ENCODE measurements at places on chromosomes 16 and 17.

GRCh38 chr17:78804777-78805176 is 22.7 kb upstream of the CYTH1 start:
- DNase-seq = no peak

DNA sequence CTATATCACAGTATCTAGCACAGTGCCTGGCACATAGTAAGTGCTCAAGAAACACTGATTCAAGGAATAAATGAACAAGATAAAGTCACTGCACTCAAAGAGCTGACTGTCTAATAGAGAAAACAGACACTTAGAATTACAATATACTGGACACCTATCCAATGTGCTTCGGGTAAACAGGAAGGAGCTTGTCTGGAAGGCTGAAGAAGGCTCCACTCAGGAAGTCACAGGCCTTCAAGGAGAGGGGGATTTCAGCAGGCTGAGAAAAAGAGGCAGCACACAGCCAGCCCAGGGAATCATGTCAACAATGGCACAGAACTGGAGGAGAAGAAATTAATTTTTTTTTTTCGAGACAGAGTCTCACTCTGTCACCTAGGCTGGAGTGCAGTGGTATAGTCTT is 9.7 kb upstream of the IL4R start:
- DNase-seq = no peak

DNA sequence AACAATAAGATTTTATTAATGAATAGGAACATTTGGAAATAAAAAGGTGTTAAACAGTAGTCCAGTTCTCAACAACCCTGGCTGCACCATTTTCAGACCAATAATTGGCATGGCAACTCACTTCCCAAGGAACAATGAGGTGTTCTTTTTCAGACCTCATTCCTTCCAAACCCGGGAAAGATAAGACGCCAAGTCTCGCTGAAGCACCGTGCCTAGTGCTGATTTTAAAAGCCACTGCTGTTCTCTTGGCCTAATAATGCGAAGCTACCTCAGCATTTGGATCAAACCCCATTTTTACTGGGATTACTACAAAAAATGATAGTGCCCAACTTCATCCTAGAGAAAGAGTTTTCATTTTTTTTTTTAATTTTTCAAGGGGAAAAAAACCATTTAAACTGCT is 75.2 kb upstream of the NOL11 start:
- no peak for DNase-seq

GRCh38 chr16:49280841-49281371 is 732 bp downstream of the CBLN1 start:
- no peak for DNase-seq

- no peak for DNase-seq
Observed at GRCh38 chr17:15012351-15012980, 252.7 kb downstream of the PMP22 start.

- no peak for DNase-seq
Observed at GRCh38 chr17:56876766-56877179, 37.1 kb downstream of the TRIM25 start.

- no peak for DNase-seq
Observed at GRCh38 chr16:64933885-64934284, 188.0 kb downstream of the CDH11 start.

DNA sequence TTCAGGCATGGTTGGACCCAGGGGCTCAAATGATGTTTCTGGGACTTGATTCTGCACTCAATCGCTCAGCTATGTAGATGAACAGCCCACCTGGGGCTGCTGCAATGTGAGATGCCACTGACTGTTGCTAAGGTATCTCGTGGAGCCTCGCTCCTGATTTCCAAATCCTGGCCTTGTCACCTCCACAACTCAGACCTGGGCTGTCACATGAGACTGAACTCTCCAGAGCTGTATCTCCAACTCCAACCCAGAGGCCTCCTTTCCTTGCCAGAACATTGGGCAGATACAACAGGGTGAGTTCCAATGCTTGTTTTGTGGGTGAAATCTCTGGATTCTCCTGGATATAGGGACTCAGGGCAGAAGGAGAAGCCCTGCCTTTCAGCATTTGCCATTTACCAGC is 79.5 kb downstream of the GNAO1 start:
- no peak for DNase-seq

DNA sequence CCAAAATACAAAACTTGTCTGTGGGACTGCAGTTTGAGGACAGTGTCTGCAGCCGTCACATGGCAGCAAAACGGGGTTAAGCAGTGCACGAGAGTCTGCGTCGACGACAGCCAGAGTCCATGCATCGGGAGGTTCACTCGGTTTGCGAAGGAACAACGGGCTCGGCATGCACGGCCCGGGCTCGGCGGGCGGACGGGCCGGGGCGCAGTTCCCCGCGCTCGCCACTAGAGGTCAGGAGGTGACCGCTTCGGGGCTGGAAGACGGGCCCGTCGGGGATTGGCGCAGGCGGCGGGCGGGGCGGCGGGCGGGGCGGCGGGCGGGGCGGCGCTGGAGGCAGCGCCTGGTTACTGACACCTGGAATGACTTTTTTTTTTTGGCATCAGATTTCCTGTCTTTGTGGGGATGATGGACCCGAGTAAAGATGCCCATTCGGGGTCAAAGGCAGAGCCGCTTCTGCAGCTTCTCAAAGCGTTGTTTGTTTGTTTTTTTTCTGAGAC is 6.5 kb downstream of the SCGB1C2 start:
- DNase-seq = peak; percentile 79

- DNase-seq = no peak
Observed at GRCh38 chr17:55747209-55747608, 3.6 kb upstream of the PCTP start.

- DNase-seq = no peak
Observed at GRCh38 chr16:76943921-76944320, 247.1 kb upstream of the MON1B start.

DNA sequence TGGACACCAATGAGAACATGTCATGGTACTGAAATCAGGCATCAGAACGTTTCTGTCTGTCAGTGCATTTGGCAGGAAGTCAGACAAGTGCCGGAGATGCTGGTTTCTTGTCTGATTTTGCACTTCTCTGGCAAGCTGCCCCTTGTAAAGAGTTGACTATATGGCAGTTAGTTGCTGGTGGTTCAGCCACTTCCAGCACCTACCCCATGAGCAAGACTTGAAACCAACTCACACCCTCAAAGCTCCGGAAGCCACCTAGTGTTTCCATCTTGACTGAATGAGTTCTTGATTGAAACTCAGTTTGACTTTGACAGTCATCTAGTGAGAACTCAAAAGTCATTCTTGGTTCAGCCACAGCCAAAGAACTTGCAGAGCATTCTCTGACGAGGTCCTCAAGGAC is 225.1 kb downstream of the SPECC1 start:
- DNase-seq = no peak

DNA sequence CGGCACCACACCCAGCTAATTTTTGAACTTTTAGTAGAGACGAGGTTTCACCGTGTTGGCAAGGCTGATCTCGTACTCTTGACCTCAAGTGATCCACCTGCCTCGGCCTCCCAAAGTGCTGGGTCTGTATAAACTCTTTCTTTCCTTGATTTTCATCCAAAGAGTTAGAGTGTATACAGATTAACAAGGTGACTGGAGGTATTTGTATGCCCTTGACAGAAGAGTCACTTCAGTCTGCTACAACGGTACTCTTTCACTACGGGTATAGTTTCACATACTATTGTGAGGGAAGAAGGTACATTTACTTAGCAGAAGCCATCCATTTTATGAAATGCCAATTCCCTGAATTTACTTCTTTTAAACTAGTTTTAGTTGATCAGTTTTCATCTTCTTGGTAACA is 32.5 kb downstream of the PPM1E start:
- no peak for DNase-seq

GRCh38 chr16:70160388-70160787 is 13.2 kb upstream of the CLEC18C start:
- DNase-seq = no peak

- DNase-seq = peak; percentile 86
Observed at GRCh38 chr16:74606521-74607309, at the start of gene GLG1. GLG1 (minus strand) TSS chr16:74607114; CDS start chr16:74607094, 20 bp downstream.

DNA sequence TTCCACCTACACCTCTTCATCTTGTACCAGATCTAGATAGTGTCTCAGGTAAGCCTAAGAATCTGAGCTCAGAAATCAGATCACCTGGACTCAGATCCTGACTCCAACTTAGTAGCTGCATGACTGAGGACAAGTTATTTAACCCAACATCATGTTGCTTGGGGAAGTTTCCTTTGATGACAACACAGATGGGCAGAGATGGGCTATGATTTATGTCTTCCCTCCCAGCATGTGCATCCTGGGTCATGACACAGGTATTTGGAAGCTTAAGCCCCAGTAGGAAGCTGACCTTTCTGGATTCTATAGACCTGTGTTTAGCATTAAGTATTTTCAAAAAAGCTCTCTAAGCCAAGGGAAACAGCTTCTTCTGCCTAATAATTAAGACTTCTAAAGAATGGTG is 12.4 kb upstream of the HEATR6 start:
- no peak for DNase-seq

DNA sequence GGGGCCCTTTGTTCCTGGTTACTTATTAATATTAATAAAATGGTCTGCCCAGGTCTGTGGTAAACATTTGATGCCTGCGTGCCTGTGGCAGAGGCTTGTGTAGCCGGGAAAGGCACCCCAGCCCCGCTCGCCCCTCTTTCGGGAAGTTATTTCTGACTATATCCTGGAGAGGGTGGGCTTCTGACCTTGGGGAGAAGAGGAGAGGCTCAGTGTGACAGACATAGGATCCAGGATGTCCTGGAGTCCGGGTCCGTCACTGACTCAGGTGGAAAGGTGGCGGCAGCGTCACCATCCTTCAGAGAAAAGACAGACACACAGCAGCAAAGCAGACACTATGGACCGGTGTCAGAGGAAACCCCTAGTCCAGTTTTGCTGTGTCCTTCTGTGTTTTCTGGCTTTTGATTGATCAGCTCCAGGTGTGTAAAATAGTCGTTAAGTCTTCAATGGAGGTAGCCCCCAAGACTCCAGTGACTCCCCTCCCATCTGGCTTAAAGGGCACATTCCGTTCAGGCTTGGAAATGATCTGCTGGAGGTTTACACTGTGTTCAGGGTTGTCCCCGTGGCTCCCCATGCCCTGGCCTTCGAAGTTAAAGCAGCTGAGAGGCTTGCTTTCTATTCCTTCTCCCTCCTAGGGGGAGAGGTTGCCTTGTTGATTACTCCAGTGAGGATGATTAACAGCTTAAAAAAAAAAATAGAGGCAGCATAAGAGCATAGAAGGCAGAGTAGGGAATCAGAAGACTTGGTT is 81.6 kb downstream of the CCDC182 start:
- no peak for DNase-seq
